OCI-LY7 (cell line): ENCODE measurements at places on chromosomes 2 and 18. TPM values are rescaled to one million over a fixed set of nuclear protein-coding genes. Genes with fewer than 3 reads are reported as not detected.

- DNase-seq: no peak
Observed at GRCh38 chr2:2273421-2273820, 57.7 kb downstream of the MYT1L start.

DNA sequence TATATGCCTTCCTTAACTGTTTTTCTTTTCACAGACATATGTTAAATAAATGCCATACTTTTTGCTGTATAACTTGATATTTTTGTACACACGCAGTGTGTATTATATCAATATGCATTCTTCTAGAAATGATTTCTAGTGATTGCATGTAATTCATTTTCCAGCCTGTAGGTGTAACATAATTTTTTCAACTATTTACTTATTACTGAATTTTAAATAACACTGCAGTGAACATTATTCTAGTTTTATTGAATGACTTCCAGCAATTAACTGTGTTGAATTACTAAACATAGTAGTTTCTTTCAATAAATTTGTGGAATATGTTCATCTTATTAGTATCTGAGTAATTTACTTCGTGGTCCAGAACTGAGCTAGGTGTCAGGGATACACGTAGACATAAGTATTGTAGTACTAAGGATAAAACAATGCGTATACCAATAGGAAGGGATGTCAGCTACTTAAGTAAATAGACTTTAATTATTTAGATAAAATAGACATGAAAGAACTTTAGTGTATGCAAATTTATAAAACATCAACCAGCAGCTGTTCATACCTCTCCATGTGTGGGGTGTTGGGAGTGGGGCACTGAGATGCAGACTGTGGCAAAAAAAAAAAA lies 28.0 kb downstream of the TANC1 start:
- DNase-seq: no peak

Gene CABYR
- not detected in 2 replicates for total RNA-seq

DNA sequence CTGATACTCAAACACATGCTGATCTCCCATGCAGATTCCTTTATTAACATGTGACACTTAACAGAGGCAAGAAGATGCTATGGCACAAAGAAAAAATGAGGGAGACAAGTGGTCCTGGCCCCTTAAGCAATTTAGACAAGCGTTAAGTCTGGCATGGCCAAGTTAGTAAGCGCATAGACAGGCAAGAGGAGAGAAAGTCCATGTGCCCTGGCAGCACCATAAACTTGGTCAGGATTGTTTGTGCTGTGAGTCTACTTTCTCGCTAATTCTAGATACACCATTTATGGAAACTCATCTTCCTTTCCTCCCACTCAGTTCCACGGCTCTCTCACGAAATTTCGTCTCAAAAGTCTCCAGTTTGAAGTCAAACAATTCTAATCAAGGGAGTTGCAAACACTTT lies 138.9 kb downstream of the RBMS1 start:
- DNase-seq: no peak

- DNase-seq: no peak
Observed at GRCh38 chr2:133459590-133459989, 108.7 kb downstream of the NCKAP5 start.

DNA sequence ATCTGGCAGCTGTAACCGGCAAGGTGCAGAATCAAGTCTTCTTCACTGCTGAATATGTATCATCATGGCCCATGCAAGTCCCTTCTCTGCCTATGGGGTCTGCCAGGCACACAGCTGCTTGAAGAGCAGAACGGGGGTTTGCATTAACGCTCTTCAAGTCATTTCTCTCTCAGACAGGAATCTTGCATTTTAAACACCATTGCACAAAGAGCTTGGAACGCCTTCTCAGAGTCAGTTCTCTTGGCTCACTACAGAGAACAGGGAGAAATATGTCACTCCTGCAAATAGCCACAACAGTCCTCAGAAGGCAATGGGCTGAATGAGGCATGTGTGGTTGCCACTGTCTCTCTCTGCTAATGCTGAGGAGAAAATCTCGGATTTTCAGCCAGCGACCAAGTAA lies 2173.5 kb upstream of the PIK3C3 start:
- DNase-seq: no peak

Gene RAB12
- total RNA-seq: 20.6 and 29.9 TPM in 2 replicates

DNA sequence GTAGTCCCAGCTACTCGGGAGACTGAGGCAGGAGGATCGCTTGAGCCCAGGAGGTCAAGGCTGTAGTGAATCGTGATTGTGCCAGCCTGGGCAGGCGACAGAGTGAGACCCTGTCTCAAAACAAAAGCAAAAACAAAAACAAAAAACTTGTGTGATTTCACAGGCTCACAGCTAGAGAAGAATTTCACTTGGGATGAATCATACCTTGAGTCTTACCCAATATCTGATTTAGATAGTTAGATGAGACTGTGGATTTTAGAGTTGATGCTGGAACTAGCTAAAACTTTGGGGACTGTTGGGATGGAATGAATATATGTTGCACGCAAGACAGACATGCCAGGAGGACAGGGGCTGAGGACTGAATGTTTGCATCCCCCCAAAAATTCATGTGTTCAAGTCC lies 4.4 kb downstream of the ANKRD29 start:
- no peak for DNase-seq

Gene ANKRD62
- 7.1 and 7.3 TPM in 2 replicates for total RNA-seq

DNA sequence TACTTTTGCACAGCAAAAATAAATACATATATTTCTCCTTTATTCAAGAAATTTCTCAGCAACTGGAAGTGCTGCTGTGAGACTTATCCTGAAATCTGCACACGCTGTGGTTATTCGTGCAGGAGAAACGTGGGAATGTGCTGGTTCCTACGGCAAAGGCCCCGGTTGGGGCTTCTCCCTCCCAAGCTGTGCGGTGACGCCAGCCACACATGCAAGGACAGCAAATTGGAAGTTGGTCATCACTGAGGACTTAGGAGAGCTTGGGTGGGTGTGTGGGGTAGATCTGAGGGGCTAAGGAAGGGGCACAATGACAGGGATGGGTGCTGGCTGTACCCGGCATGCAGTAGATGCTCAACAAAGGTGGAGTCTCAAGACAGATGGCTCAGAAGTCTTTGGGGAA lies 16.5 kb upstream of the MTCL1 start:
- no peak for DNase-seq

DNA sequence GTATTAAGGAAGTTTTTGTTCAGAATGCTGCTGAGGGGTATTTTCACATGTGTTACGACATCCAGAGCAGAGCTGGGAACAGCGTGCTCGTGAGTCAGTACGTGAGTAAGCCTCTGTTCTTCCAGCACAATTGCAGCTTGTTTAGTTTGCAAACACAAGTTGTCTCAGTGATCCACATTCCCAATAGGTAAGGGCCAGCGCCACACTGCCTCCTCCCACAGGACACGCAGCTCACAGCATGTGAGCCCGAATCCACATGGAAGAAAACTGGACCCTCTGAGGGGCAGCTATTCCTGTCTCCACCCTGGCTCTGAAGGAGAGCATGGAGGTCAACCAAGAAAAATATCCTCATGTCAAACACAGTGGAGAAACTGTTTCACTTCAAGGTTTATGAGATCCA lies 173.9 kb upstream of the PID1 start:
- DNase-seq: no peak

DNA sequence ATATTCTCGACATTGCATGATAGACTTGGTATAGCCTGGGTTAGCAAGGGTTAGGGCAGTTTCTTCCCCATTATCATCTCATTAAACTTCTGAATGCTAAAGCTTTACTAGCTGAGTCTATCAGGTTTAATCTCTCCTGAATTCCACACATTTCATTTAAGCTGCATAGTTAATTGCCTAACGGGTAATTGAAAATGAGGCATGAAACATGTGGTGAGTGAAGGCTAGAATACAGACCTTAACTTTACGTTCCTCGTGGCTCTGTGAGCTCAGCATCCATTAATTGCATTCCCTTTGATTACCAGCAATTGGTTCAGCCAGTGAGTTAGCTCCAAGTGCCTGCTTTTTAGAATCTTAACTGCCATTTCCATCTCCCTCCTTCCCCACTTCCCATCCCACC lies 126.5 kb upstream of the MEX3C start:
- DNase-seq: no peak

GRCh38 chr2:57959390-57959789 lies 87.2 kb upstream of the VRK2 start:
- no peak for DNase-seq

DNA sequence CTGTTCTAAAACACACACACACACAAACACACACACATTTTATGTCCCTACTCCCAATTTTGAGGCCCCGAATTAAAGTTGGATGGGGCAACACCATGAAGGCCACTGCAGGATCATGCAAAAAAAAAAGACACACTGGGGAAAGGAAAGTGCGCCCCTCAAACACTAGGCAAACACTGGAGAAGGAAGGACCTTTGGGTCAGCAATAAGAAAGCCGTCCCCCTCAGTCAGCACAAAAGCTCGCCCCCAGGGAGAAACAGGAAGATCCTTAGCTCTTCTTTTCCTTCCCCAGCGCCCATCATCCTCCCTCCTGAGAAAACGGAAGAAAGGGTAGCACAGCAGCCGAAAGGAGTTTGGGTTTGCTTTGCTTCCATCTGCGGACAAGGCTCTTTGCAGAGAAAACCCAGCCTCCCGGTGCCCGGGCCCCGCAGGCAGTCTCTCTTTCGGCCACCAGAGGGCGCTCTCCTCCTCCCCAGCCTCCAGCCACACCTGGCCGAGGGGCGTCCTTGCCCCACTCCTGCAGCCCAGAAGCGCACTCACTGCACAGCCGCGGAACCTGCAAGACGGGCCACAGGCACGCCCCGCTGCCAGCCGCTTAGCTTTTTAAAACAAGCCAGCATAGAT lies 248.5 kb downstream of the CDH20 start:
- DNase-seq: peak; percentile 2

DNA sequence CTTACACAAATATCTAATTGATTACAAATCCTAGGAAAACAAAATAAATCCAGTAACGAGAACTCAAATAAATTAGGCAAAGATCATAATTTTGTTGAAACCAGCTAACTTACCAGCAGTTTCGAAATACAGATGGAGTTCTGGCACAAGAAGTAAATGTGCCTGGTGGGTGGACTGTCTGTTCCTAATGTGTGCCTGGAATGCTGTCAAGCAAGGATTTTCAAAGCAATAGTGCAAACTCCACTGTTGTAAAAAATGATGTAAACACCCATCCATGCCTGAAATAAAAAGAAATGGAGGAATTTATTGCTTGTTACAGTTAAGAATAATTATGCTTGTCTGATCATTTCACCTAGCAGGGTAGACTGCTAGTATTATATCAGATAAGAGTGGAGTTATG lies 423.9 kb upstream of the MAP2 start:
- no peak for DNase-seq

DNA sequence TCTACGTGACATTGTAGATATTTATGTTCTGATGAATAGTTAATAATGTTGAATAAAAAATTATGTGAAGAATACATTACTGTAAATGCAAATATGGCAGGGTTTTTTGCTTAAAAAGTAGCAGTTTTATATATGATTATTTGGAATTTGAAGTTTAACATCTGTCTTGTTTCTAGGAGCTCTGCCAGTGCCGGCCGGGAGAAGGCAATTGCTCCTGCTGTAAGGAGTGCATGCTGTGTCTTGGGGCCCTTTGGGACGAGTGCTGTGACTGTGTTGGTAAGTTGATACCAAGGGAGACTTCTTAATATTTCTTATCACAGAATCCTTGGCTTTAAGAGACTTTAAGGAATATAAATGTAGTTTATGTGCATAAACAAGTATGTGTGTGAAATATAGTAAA lies 25.2 kb downstream of the TWSG1 start:
- DNase-seq: no peak

GRCh38 chr2:1900732-1901131 lies 156.4 kb upstream of the PXDN start:
- DNase-seq: no peak

- no peak for DNase-seq
Observed at GRCh38 chr2:176074919-176075425, 8.8 kb downstream of the EVX2 start.

DNA sequence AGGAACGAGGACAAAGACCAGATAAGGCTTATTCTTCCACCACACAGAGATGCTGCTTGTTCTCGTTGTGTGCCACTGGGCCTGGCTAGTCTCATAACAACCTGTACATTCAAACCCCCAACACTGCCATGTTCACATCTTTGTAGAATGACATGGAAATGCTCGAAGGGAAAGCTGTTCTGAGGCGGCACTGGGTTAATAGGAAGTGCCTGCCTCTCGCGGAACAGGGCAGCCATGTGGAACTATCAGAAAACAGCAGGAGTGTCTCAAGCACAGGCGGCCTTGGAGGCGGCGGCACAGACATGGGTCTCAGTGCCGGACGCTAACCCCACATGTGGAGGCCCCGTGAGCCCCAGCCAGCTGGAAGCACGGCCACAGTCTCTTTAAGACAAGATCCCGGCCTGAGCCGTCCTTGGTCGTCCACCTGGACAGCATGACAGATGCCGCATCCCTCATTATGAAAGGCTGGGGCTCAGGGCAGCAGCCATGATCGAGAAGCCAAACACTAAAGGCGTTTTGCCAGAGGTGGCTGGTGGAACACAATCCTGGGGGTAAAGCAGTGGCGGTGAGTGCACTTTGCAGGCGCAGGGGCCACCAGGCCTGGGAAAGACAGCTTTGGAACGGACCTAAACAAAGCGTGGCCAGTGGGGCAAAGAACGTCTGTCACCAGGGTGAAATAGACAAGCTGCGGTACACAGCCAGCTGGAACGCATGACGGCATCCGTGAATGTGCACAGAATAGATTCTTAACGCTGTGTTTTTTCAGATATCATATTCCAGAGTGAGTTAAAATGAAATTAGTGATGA lies 161.0 kb downstream of the HDAC4 start:
- no peak for DNase-seq

- DNase-seq: no peak
Observed at GRCh38 chr2:31212659-31213600, 4.4 kb downstream of the CAPN14 start.

- DNase-seq: no peak
Observed at GRCh38 chr18:57542812-57543427, 43.6 kb downstream of the FECH start.
